ENCODE measurements at places on chromosomes 4 and X.

DNA sequence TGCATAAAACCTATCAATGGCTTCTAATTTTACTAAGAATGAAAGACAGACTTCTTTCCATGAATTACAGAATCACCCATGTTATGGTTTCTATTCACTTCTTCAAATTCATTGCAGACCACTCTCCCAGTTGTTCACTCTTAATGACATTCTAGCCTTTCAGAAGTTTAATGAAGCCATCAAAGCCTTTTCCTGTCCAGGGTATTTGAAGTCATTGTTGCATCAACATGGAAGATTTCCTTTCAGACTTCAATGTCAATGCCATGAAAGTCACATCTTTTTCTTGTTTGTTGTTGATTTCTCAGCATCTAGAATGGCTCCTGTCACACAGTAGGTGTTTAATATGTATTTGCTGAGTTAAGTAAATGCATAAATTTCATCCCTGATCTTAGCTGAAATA lies 48.1 kb upstream of the ARSJ start:
- DNase-seq = no peak

GRCh38 chr4:5707778-5708448 lies 446 bp downstream of the EVC2 start:
- DNase-seq = no peak

GRCh38 chr4:4912155-4912554 lies 52.7 kb downstream of the MSX1 start:
- DNase-seq = no peak

GRCh38 chr4:575281-576141 lies 584 bp downstream of the TMEM271 start:
- DNase-seq = no peak

GRCh38 chr4:184641451-184641850 lies 7.8 kb downstream of the CASP3 start:
- no peak for DNase-seq

DNA sequence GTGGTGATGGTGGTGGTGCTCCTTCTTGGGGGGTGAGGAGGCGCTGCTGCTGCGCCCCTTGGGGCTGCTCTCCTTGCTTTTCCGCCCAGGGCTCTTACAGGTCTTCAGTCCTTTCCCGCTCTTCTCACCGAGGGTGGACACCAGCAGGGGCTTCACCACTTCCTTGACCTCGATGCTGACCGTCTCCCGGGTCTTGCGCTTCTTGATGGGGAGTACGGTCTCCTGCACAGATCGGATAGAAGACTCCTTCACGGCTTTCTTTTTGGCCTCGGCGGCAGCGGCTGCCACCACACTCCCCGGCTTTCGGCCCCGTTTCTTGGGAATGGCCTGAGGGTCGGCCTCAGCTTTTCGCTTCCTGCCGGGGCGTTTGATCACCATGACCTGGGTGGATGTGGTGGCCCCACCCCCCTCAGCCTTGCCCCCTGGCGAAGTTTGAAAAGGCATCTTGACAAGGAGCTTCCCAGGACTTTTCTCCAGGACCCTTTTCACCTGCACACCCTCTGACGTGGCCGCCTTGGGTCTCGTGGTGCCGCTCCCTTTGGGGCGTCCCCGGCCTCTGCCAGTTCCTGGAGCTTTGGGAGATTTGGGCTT lies 11.1 kb upstream of the IRAK1 start:
- DNase-seq = no peak

- no peak for DNase-seq
These were observed 36.4 kb upstream of the ANKRD50 start for GRCh38 chr4:124748965-124749364.

DNA sequence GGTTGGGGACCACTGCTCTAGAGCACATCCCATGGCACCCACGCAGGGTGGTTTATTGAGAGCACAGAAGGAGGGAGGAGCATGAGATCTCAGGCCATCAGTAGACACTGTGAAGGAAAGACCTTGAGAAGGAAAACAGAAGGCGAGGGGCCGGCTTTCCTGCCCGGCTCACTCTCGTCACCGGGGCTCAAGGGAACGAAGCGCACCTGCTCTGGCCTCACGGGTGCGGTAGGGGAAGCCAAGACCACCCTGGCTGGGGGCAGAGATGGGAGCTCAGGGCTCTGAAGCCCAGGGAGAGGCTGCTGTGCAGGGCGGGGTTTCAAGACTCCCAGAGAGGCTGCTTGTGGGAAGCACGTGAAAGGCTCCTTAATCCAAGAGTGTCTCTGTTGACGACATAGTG lies 105.9 kb downstream of the TNIP2 start:
- DNase-seq = no peak

DNA sequence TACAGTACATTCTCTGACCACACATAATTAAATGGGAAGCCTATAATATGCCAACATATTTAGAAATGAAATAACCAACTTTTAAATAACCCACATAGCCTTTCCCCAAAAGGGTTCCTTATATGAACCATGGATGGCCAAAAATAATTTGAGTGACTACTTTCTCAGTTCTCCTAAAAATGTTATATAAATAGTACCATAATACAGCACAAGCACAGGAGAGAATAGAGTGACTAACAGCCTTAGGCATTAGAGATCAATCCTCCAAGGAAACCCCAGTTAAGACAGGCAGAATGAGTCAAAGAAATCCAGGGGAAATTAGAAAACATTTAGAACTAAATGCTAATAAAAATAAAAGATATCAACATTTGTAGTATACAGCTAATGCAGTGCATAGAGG lies 50.2 kb downstream of the ANKRD17 start:
- DNase-seq = no peak

GRCh38 chr4:80586716-80587115 lies 251.2 kb downstream of the CFAP299 start:
- DNase-seq = no peak

DNA sequence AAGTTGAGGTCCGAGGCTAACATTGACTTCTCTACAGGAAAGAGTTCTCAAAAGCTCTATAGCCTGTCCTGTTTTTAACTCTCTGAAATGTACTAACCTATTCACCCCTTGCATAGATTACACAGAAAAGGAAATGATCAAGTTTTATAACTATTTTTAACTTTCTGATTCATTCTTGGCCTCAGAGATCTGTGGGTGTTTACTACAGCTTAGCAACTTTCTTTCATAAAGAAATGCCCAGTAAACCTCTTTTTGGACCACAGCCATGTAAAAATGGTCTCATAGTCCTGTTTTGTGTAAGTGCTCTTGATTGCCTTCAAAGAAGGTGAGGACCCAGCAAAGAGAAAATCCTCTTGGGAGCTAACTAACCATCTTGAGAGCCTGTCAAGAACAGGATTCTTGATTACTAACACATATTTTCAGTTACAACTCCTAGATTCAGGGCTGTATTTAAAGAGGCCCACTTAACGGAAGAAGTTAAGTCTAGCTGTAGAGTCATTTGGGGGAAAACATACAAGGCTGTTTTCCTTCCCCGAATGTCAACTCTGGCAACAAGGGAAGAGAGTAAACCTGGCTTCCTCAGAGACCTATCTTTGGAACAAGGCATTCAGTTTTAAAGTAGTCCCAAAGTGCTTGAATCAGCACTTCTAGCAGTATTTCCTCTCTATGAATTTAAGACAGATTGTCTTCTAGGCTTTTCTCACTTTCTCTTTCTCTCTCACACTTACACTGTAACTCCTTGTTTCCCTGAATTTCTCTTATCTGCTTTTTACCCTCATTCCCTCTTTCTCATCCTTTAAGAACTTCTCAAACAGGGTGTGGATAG lies 78.2 kb downstream of the IL21 start:
- peak; percentile 19 for DNase-seq

- DNase-seq = no peak
These were observed 85.3 kb downstream of the CLCN4 start for GRCh38 chrX:10242026-10242425.

DNA sequence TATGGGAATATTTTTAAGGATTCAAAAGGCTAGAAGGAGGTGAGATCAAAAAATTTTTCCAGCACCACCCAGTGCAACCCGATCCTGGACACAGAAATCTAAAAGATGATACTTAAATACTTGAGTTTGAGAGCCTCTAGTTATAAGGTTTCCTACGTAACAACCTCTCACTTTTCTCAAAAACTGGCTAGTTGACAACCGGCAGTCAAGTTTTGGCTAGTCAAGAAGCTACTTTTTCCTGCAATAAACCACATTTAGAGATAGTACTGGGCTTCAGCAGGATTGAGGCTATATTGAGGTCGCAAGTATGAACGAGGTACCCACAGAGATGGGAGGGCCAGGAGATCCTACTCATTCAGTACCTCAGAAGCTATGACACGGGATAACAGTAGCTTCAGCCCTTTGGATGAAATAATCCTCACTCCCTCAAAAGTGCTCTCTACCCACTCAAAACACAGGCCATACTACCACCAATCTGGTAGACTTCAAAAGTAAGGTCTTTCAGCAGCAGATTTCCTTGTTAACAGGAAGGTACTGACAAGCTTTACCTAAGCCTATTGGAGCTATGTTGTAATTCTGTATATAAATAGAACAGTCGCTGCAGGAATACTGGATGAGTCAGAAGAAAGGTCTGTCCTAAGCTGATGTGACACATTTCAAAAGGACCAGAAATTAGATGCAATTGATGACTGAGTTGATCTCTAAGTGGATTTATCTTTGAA lies 1.5 kb upstream of the TSPAN5 start:
- no peak for DNase-seq

- no peak for DNase-seq
These were observed 12.3 kb downstream of the MSL3 start for GRCh38 chrX:11770320-11770719.

DNA sequence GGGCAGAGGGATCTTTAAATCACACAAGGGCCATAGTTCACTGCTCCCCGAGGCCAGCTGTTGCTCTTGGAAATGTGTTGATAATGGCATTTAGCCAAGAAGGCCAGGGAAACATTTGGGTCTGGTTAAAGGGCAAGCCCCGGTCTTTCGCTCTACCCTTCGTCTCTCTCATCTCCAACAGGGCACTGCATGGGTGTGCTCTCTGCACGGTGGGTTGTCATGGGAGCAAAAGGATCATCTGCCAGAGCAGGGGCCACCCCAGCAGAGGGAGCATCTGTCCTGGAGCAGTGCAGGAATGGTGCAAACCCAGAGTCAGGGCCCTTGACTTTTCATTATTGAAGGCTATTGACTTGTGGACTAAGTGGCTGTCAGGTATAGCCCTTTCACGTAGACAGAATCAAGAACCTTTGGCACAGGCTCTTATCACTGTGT lies 22.7 kb upstream of the PGRMC2 start:
- DNase-seq = no peak

DNA sequence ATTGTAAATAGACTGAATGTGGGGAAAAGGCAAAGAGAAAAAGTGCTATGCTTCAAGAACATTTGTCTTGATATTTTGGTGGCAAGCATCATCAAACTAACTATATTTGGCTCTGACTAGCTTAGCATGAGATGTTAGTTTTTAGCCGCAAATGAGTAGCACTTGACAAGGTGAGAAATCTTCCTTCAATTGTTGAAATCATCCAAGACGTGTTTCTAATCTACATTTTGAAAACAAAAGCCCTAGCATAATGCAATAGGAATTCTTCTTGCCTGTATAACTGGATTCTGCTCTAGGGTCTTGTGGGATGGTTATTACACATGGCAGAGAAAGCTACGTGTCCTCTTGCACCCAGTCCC lies 92.5 kb downstream of the SORBS2 start:
- no peak for DNase-seq

Data from BJ (cell line).